Uterus (tissue), 4 donors: ENCODE measurements at places on chromosomes 12 and 14.

GRCh38 chr12:38392554-38393144 is 76.1 kb downstream of the ALG10B start:
- DNase-seq: no peak

DNA sequence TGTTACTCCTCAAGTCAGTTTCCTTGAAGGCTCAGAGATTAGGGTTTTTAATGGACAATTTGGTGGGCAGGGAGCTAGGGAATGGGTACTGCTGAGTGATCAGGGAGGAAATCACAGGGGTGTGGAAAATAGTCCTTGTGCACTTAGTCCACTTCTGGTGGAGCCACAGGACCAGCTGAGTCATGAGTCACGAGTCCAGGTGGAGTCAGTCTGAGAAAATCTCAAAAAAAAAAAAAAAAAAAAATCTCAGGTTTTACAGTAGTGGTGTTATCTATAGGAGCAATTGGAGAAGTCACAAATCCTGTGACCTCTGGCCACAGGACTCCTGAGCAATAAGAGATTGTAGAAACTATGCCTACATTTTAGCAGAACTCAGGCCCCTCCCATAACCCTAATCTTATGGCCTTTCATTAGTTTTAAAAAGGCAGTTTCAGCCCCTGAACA is 28.2 kb upstream of the AMN1 start:
- no peak for DNase-seq

- DNase-seq: no peak
Observed at GRCh38 chr12:50620978-50621360, 116.2 kb downstream of the DIP2B start.

GRCh38 chr14:85291731-85292130 is 238.2 kb upstream of the FLRT2 start:
- no peak for DNase-seq

DNA sequence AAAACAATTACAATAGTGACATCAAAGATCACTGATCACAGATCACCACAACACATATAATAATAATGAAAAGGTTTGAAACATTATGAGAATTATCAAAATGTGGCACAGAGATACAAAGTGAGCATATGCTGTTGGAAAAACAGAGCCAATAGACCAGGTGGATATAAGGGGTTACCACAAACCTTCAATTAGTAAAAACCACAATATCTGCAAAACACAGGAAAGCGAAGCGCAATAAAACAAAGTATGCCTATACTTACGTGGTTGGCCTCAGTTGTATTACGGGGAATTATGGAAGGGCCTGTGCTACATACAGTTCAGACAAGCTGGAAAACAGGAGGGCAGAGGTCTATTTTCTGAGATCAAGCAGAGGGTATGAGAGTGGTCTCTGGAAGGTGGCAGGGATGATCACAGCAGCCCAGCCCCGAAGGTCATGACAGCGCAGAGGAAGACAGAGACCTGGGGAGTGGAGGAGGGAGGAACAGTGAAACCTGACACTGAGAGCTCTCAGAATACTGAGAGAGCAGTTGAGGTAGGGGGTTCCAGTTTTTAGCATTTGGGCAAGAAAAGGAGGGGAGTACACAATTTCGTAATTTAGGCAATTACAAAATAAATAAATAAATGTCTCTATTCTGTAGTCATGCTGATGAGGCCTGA is 41.3 kb downstream of the IFNG start:
- no peak for DNase-seq

GRCh38 chr12:131363841-131364495 is 346.9 kb upstream of the SFSWAP start:
- no peak for DNase-seq
